ENCODE measurements at places on chromosomes 12 and 14.
A peak's percentile ranks its signal among the peaks of the same experiment; 100 is the strongest.

DNA sequence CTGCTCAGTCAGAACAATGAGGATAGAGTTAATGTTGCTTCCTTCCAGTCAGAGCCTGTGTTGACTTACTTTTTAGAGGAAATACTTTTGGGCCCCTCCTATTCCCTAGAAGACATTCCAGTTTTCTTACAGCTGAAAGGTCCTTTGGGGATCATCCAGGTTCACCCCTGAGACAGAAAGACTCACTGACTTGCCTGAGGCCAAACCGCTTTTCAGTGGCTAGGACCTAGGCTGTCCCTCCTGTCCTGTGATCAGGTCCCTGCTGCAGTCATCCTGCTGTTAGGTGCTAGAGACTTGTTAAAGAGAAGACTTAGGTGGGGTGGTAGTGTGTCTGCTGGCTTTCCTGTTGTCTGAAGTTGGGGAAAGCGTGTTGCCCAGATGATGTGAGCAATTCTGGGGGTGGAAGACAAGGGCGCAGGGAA is 39.6 kb downstream of the SUSD6 start:
- no peak for DNase-seq

DNA sequence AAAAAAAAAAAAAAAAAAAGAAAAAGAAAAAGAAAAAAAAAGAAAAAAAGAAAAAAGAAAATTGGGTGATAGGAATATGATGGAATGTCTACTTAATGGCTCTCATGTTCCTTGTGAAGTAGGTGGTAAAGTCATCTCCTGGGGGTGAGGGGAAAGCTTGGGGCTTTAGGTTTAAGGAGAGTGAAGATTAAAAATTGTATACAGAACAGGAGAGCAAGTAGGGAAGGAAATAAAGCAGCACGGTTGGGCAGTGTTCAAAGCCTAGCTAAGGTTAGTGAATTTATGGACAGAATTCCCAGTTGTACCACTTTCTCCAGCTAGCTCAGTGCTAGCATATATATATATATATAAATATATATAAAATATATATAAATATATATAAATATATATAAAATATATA is 40.0 kb upstream of the SLC2A13 start:
- no peak for DNase-seq

DNA sequence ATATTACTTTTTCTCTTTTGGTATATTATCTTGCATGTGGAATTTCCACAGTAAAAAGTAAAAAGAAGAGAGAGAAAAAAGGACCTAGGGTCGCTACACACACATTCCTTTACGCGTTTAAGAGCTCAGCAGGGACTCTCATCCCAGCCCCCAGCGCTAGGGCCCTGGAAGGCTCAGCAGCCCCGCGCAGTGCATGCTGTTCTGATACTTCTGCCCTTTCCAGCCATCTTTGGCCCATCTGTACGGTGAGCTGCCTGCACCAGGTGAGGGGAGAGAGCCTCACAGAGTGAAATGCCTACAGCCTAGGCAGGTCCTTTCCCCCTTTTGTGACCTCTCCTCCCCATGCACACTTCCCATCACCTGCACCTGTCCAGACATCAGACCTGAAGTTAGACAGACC is 1.6 kb upstream of the LTBR start:
- no peak for DNase-seq

GRCh38 chr12:127677537-127678131 is 589.3 kb upstream of the TMEM132C start:
- DNase-seq = no peak

GRCh38 chr12:89825591-89826449 is 117.2 kb upstream of the ATP2B1 start:
- DNase-seq = no peak

DNA sequence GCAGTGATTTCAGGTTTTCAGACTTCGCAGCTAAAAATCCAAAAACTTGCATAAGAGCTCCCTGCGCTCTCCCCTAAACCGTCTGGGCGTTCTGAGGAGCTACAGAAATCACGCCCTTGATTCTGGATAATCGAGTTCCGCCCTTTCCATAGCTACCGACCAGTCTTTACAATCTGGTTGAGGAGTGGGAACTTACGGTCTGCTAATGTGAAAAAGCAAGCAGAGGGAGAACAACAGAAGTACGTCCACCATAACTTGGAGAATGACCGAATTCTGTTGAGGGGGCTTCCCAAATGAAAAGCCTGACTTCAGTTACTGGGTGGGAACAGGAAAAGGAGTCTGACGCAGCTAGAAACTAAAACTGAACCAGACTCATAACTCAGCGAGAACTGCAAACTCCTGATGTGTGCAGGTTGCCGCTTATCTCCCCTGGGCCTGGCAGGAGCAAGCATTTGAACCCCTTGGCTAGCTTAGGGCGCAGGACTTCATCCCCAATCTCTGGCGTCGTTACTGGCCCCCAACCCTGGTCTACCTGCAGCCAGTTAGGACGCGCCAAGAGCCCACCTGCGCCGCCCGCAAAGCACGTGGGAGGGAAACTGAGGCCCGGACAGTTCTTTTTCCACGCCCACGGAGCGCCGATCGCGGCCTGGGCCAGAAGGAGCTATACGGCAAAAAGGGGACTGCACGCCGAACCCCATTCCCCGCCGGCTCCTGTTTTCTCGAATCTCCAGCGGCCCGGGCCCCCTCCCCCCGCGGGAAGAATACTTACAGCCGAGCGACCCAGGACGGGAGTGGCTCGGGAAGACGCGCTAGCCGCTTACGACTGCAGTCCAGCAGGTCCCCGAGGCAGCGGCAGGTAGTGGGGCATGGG is 838 bp downstream of the LRIG3 start:
- no peak for DNase-seq

DNA sequence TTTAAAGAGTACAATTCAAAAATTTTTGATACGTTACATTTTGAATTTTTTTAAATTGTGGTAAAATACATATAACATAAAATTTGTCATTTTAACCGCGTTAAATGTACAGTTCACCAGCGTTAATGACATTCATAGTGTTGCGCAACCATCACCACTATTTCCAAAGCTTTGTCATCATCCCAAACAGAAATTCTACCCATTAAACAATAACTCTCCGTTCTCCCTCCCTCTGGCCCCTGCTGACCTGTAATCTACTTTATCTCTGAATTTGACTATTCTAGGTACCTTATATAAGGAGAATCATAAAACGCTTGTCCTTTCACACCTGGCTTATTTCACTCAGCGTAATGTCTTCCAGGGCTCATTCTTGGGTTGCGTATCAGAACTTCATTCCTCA is 69.1 kb upstream of the DYNC1H1 start:
- DNase-seq = no peak

GRCh38 chr14:24277071-24277470 is 5.7 kb upstream of the RABGGTA start:
- DNase-seq = no peak

DNA sequence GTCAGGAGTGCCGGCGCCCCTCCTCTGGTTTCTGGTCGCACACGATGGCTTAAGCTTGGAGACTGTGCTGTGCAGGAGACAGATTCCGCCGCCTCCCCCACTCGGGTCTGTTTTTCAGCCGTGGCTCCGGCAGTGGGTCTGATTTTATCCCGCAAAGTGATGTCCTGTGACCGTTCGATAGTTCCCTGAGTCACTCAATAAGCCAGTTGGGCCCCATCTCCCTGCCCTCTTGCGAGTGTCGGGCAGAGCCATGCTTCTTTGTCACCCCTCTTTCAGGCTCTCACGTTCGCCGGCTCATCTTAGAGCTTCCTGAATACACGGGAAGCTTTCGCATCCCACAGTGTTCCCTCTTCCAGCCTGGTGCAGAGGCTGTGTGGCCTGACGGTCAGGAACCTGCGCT is 127.8 kb upstream of the RFLNA start:
- DNase-seq = no peak

GRCh38 chr12:116544656-116545055 is 14.5 kb upstream of the MAP1LC3B2 start:
- no peak for DNase-seq

- no peak for DNase-seq
Measured at GRCh38 chr12:80000831-80001230, 65.9 kb upstream of the PPP1R12A start.

GRCh38 chr12:43349863-43350262 is 202.1 kb downstream of the ADAMTS20 start:
- no peak for DNase-seq

DNA sequence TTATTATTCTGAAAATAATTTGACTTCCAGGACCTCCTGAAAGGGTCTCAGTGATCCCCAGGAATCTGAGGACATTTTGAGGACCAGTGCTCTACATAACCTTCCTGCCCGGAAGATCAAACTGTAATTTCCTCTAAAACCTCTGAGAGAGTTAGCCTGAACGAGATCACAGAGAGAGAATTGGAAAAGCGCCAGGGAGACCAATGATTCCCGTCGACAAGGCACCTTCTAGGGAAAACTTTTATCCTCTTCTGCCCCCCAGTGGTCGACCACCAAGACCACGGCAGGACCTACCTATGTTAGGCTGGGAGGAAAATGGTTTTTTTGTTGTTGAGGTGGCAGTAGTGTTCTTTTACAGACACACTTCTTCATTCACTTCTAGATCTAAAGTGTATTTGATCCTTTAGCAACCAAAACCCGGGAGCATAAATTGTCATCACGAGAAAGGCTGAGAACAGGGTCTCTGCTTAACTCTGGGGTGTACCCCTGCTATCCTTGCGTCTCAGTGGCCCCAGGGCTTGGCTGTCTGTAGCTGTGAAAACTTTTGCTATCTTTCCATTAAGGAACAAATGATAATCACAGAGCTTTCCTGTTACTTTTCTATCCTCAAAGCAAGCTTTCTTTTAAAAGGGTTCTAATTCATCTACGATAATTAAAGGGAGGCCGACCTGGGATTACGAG is 62.9 kb upstream of the NID2 start:
- no peak for DNase-seq

- DNase-seq = no peak
Measured at GRCh38 chr12:124684496-124684895, 117.1 kb upstream of the NCOR2 start.

- no peak for DNase-seq
Measured at GRCh38 chr12:7729746-7730145, 17.4 kb downstream of the CLEC4C start.

DNA sequence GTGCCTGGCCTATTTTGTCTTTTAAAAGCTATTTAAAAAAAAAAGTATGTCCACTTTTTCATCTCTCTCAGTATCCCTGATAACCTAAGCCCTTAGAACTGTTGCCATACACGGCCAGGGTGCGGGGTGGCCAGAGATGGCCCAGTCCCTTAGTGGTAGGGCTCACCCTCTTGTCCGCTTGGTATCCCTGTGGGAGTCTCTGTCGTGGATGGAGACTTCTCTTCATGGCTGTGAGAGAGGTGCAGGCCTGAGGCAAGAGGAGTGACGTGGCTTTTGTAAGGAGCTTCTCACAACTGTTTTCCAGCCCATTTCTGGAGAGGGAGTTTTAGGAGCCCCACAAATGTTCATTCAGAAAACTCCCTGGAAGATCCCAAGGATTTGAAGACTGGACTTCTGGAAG is 26.8 kb downstream of the XRCC3 start:
- no peak for DNase-seq

- DNase-seq = no peak
Measured at GRCh38 chr14:23536494-23536893, 15.1 kb downstream of the ZFHX2 start.

- no peak for DNase-seq
Measured at GRCh38 chr14:104593241-104593701, 11.3 kb downstream of the TMEM179 start.

DNA sequence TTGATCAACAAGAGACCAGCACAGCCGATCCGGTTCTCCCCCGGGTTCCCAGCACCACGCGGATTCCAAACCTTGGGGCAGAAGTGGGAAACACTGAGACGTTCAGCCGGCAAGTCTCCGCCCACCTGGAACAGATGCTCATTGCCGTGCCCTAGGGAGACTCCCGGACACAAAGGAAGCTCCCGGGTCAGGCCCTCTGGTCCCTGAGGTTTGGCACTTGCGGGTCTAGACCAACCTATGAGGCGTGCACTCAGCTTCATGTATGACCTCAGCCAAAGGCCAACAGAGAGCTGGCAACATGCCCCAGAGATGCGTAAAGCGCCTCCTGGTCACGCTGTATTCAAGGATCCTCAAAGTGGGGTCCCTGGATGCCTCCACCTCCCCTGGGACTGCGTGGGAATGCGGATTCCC is 2.5 kb downstream of the RIMBP2 start:
- no peak for DNase-seq

- peak; percentile 51 for DNase-seq
Measured at GRCh38 chr12:31896514-31897039, 62.6 kb upstream of the RESF1 start.

GRCh38 chr12:119894916-119895315 is 17.8 kb upstream of the CIT start:
- DNase-seq = no peak

DNA sequence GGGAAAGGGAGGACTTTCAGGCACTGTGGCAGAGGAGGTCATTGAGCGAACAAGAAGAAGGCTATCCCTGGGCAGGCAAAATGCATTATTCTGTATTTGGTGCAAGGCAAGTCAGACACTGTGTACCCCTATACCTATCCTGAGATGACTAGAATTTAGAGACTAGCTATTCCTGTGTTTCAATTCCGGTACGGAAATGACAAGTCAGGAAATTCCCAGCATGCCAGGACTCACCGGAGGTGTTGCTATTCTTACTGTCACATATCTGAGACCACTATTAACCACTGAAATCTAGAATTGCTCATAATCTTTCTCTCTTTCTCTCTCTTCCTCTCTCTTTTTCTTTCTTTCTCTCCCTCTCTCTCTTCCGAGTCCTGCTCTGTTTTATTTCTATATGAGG is 297.1 kb downstream of the PDZRN4 start:
- no peak for DNase-seq

- no peak for DNase-seq
Measured at GRCh38 chr12:49954863-49955830, 4.6 kb downstream of the AQP2 start.

DNA sequence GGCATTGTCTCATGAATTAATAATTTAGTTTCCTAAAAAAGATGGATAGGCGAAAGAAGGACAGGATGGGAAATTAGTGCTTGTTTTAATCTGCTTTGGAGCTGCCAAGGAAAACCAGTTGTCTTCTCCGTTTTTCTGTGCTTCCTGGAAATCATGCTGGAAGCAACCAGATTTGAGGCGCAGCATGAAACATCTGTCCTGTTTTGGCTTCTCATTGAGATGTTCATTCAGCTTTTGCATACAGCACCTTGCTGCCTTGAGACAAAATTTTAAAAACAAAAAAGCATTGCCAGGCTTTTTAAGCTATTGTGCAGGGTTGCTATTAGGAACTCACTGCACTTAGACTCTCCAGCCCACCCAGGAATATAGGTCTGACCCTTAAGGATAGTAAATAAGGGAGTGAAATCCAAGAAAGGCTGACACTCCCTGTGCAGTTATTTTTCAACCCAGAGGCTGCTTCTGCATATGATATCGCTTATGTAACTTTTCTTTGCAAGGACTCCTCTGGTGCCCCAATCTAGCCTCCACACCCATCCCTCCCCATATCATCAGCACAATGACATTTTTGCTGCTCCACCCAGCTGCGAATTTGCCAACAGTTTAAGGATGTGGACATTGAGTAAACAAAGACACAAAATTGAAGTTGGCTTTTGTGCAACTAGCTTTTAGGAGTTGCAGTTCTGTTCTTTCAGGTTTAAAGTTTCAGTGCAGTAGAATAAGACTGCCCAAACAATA is 46.9 kb upstream of the MDM1 start:
- no peak for DNase-seq

- no peak for DNase-seq
Measured at GRCh38 chr12:95784915-95785314, 5.6 kb downstream of the NTN4 start.

Measured in activated CD4-positive, CD25-positive, alpha-beta regulatory T cell (primary cell).